ENCODE measurements at places on chromosomes 1 and 21.
A peak's percentile ranks its signal among the peaks of the same experiment; 100 is the strongest.

- DNase-seq = no peak
These were observed 470.0 kb upstream of the VAMP3 start for GRCh38 chr1:7300893-7301663.

DNA sequence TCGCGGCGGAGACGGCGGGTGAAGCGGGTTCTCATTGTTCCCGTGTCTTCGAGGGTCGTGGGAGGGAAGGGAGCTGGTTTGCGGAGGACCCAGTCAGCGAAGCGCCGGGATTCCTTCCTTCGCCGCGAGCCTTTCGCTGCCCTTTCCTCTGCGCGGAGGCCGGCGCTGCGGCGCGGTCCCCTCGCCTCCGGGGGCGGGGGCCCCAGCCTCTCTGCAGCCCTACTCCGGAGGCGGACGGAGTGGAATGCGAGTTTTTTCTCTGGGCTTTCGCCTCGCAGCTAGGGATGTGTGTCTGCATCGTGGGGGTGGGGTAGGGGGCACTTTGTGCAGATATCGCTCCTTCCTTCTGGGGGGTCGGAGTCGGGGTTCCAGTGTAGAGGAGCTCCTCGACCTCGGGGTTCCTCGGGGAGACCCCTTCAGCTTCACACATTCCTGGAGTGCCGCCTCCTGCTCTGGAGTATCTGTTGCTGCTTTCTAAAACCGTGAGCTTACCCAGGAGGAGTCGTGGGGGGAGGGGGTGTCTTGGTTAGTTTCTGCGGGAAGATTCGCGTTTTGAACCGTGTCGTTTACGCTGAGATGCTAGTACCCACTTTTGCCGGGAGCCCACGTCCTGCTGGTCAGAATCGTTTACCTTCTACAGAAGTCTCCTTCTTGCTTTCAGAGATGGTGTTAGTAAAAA lies 595 bp downstream of the RNF2 start:
- DNase-seq = peak; percentile 72

DNA sequence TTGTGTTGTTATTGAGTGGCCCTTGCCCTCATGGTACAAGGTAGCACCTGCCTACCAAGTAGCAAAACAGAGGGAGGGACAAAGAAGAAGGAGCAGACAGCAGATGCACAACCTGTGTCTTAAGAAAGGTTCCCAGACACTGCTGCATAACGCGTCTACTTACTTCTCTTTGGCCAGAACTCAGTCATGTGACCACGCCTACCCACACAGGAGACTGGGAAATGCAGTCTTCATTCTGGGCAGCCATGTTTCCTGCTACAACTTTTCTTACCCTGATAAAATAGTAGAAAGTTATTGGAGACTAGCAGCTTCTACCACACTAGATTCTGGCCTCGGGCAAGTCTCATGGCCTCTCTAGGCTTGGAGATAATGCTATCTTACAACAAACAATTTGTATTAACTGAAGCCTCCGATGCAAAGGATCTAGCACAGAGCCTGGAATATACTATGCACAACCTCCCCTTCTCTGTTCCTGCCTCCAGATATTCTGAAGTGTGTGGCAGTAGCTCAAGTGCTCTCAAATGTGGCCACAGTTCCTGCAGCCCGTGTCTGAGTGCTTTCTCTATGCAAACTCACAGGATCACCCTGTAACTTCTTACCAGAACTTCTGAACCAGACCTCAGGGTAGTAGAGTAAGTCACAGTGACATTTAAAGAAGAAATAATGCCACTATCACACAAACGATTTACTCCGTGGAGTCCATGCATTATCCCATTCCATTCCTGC lies 34.1 kb upstream of the BTG2 start:
- DNase-seq = no peak

GRCh38 chr21:40011371-40011770 lies 144.1 kb downstream of the PCP4 start:
- DNase-seq = no peak

GRCh38 chr1:71882637-71883036 lies 399.7 kb downstream of the NEGR1 start:
- DNase-seq = no peak

DNA sequence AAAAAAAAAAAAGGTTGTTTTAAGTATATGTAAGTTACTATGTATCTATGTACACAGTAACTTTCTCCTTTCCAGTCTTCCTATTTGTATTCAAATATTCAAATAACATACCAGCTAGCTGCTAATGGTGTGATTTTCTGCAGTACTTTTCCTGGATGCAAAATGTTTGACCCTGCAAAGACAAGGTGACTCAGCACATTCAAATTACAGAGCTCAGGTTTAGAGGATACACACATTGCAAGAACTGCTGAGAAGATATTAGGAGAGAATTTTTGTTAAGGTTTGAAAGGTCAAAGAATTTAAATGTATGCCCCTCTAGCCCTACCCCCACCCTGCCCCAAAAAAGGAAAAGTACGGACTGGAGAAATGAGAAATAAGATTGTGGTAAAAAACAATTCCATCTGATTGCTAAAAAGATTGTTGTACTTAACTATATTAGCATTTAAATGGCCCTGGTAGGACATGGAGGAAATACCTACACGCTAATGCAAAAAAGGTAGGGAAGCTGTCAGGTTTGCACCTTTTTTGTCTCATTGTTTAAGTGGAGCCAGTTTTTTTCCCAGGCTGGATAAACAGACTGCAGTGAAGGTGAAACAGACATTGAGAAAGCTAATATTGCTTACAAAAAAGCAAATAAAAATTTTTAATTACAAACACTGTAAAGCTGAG lies 45.6 kb downstream of the ZNF281 start:
- DNase-seq = no peak

DNA sequence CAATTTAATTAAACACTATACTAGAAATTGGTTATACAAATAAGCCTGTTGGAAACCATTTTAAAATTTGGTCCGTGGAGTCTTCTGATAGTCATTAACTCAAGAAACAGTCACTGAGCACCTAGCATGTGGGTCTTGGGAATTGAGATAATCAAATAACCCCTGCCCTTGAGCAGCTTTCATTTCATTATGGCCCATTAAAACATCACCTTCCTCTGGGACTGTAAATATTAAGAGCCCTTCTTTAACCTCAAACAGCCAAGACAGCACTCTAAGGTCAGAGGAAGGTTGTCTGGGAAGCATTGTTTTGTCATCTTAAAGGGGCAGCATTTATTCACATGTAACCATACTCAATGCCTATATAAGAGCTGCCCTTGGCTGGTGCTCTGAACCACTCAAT lies 610.3 kb upstream of the USP24 start:
- no peak for DNase-seq

GRCh38 chr1:189847613-189848012 lies 630.1 kb downstream of the BRINP3 start:
- DNase-seq = no peak

DNA sequence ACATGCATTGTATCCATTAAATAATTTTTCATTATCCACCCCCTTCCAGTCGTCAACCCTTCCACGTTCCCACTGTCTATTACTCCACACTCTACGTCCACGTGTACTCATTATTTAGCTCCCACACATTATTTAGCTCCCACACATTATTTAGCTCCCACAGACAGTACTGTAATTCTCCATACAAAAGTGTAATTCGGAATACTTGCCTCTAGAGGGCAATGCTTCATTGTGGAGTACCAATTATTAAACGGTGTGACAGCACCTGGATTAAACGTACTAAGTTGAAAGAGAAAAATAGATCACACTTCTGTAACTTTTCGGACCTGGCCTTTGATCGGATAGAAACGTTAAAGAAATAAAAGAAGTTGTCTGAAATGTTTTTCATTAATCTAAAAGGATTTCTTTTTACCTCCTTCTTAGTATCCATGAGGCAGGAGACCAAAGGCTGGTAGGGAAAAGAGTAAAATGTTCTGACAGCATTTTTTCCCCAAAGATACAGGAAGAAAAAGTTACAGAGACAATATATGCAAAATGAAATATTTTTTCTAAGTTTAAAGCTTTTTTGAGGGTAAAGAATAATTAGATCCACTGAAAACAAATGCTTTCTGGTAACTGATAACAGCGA lies 99.2 kb downstream of the LHX8 start:
- no peak for DNase-seq

- DNase-seq = no peak
These were observed 239.1 kb upstream of the IRF2BP2 start for GRCh38 chr1:234848972-234849649.

DNA sequence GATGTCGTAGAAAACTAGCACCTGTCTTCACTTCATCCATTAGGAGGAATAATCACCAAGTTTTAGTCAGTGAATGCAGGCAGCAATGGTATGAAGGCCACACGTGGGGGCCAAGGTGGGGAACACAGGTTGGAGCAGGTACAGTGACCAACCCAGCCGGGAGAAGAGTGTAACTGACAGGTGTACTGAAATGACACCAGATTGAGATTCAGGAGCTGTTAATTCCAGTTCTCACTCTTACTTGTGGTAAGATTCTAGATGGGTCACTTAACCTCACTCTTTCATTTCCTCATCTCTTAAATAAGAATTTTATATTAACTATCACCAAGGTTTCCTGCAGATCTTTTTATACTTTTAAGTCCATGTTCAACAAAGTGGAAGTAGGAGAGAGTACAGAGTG lies 206.2 kb upstream of the PTBP2 start:
- DNase-seq = no peak

- no peak for DNase-seq
These were observed 165.6 kb downstream of the C1orf94 start for GRCh38 chr1:34342334-34342733.

DNA sequence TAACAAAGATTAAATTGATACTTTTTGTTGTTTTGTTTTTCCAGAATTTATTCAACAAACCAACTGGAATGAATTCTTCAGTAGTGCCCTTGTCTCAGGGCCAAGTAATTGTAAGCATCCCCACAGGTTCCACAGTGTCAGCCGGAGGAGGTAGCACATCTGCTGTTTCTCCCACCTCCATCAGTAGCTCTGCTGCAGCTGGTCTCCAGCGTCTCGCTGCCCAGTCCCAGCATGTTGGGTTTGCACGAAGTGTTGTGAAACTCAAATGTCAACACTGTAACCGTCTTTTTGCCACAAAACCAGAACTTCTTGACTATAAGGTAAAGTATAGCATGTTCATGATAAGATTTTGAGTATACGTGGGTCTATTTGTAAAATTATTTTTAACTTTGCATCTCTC lies 118.5 kb downstream of the ZMYM4 start:
- DNase-seq = no peak

- no peak for DNase-seq
These were observed 467.1 kb downstream of the LMO4 start for GRCh38 chr1:87795615-87796337.

GRCh38 chr1:14894811-14895560 lies 258.6 kb upstream of the TMEM51 start:
- no peak for DNase-seq

GRCh38 chr1:9628541-9629444 lies 22.7 kb upstream of the PIK3CD start:
- no peak for DNase-seq

DNA sequence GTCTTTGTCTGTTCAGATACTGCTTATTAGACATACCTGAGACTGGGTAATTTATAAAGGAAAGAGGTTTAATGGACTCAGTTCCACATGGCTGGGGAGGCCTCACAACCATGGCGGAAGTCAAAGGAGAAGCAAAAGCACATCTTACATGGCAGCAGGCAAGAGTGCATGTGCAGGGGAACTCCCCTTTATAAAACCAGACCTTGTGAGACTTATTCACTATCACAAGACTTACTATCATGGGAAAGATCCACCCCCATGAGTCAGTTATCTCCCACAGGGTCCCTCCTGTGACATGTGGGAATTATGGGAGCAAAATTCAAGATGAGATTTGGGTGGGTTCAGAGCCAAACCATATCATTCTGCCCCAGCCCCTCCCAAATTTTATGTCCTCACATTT lies 7.1 kb upstream of the PSMA5 start:
- no peak for DNase-seq

- DNase-seq = no peak
These were observed 33.2 kb upstream of the PAX7 start for GRCh38 chr1:18597160-18598042.

DNA sequence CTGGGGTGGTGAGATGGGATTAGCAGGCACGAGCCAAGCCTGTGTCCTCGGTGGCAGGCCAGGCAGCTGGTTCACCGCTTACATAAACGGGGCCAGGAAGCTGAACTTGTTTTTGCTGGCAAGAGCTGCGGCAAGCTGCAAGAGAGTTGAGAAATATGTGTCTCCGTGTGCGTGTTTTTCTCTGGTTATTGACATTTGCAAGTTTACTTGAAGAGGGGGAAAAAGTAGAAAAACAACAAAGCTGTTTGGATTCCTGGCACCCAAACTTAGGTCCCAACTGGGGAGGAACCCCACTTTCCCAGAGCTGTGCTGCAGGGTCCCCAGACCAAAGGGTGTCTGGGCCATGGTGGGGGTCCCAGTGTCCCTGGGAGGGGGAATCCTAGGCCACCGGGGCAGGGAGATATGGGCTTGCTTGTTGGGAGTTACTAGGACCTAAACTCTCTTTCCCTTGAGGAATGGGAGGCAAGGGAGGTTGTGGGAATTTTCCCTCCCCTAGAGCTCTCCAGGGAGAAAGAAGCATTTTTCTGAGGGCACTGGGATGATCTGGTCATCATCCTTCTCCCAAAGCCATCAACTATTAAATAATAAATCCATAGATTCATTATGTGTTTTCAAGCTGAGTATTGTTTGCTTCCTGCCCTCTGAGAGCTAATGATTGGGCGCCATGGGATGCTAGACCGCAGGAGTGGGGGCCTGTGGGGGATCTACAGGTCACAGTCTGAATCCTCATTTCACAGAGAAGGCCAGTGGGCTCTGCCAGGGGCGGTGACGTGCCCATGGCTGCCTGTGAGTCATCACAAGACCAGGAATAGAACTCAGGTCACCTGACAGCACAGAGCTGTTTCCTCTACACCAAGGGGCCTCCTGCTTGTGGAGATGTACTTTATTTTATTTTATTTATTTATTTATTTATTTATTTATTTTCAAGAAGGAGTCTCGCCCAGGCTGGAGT lies 14.8 kb downstream of the IL6R start:
- peak; percentile 94 for DNase-seq

DNA sequence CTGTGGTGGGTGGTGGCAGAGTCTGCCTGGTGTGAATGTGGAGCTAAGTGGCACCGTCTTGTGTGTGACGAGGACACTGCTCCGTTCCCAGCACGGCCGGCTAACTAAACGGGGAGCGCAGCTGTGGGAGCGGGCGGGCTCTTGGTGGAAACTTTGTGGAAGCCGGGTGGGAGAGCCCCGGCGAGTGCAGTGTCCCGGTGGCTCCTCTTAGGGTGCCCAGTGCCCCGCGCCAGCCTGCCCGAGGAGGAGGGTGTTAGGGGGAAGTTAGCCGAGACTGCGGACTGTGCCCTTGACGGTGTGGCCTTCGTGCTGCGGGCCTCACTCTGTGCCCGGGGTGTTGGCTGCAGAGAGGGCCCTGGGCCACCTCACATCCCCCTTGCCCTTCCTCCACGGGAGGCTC lies 9.9 kb downstream of the PEX10 start:
- DNase-seq = no peak

Data from suprapubic skin (tissue), 4 donors.